Lower lobe of right lung (tissue), 2 donors: ENCODE measurements at places on chromosomes 11 and 22. TPM values are rescaled to one million over a fixed set of nuclear protein-coding genes. Genes with fewer than 3 reads are reported as not detected.

DNA sequence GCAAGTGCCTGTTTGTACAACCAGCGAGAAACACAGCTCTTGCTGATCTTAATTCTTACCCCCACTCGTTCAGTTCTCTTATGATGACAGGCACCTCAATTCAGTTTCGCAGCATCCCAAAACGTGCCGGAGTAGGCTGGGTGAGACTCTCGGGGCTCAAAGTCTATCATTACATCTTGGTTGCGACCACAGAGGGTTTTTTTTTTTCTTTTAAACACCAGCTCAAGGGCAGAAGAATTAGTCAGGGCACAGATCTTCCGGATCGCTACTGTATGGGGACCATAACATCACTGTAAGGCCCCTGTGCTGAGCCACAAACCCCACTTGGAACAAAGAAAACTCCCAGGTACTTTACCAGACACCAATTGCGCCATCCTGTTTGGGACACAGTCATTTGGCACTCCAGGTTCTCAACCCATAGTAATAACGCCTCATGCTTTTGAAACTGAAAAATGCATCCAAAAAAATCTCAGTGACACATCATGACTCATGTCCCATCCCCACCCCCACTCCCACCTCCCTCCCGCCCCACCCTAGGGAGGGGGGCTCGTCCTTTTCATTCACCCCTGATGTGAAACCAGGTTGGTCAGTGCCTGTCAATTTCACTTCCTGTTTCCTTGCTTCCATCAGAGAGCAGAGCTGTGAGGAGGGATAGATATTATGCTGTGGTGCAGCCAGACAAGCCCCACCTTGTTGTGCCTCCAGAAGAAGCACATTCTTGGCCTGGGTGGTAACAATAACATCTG is 41.0 kb upstream of the CD5 start:
- no peak overlapping the region for H3K27ac ChIP-seq
- no peak overlapping the region for H3K4me3 ChIP-seq
- H3K36me3 ChIP-seq = no peaks in the 10 kb centered on the region
- H3K4me1 ChIP-seq = peaks cover 10% of the 10 kb centered on the region

The PKP3 gene
- total RNA-seq = 23.1 TPM

GRCh38 chr22:46192210-46192993 is 42.1 kb downstream of the PPARA start:
- no peak for DNase-seq
- H3K27me3 ChIP-seq = no peaks in the 10 kb centered on the region
- peaks cover 6% of the 10 kb centered on the region for H3K4me1 ChIP-seq
- H3K36me3 ChIP-seq = no peaks in the 10 kb centered on the region

- H3K4me1 ChIP-seq = no peaks in the 10 kb centered on the region
- no peaks in the 10 kb centered on the region for H3K36me3 ChIP-seq
- H3K27ac ChIP-seq = no peak overlapping the region
- DNase-seq = no peak
- H3K27me3 ChIP-seq = no peaks in the 10 kb centered on the region
- no peak overlapping the region for H3K4me3 ChIP-seq
Measured at GRCh38 chr11:36097219-36097650, 153.4 kb downstream of the LDLRAD3 start.

The RASL10A gene
- total RNA-seq = 0.83 TPM

DNA sequence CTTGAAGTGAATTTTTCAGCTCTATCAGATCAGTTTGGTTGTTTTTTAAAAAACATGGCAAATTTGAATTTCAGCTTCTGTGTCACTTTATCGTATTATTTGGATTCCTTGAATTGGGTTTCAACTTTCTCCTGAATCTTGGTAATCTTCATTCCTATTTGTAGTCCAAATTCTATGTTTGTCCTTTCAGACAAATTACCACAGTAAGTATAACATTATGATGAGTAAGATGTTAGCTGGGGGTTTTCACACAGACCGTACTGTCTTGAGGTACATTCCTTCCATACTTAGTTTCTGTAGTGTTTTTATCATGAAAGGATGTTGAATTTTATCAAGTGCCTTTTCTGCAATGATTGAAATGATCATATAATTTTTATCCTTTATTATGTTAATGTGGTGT is 28.0 kb downstream of the OR5B17 start:
- no peaks in the 10 kb centered on the region for H3K27me3 ChIP-seq
- no peak overlapping the region for H3K27ac ChIP-seq
- no peaks in the 10 kb centered on the region for H3K36me3 ChIP-seq

The PNPLA3 gene
- 6.9 TPM for total RNA-seq

GRCh38 chr22:38869663-38870062 is 2.4 kb downstream of the CBX6 start:
- H3K36me3 ChIP-seq = peaks cover 46% of the 10 kb centered on the region
- no peaks in the 10 kb centered on the region for H3K27me3 ChIP-seq
- H3K27ac ChIP-seq = no peak overlapping the region
- peaks cover 45% of the 10 kb centered on the region for H3K4me1 ChIP-seq

DNA sequence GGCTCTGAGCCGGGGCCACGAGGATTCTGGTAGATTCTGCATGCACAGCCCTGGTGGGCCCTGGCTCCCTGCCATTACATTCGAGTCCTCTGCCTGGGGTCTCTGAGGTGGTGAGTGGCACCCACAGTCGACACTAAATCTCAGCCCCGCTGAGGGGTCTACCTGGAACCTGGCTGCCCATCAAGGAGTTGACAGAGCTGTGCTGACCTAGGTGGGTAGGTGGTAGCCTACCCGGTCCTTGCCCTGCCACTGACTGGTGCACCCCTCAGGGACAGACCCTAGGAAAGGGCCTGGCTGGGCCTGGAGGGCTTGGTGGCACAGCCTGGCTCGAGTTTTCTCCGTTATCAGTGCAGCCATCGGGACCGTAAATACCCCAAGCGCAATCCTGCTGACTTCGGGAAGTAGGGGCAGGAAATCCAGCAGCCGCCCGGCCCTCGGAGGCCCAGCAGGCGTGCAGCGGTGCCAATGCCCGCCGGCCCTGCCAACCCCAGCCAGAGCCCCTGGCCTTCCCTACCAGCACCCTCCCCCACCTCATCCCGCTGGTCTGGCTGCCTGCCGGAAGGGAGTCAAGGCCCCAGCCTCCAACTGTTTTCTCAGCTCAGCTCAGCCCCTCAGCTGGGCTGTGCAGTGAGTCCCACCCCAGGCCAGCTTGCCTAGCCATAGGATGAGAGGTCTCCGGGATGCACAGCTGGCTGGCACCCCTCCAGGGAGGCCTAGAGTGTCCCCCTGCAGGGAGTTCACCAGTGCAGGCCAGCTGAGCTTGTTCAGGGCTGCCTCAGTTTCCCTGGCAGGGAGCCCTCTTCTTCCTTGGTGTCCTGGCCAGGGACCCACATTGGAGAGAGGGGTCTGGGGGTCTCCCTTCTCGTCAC is 80.4 kb upstream of the KCNQ1OT1 start:
- no peak overlapping the region for H3K4me3 ChIP-seq
- H3K36me3 ChIP-seq = no peaks in the 10 kb centered on the region
- H3K4me1 ChIP-seq = peaks cover 36% of the 10 kb centered on the region
- H3K27me3 ChIP-seq = no peaks in the 10 kb centered on the region
- H3K27ac ChIP-seq = peak overlapping the region; percentile 88
- DNase-seq = peak; percentile 49

The APOA5 gene
- 0.41 TPM for total RNA-seq

DNA sequence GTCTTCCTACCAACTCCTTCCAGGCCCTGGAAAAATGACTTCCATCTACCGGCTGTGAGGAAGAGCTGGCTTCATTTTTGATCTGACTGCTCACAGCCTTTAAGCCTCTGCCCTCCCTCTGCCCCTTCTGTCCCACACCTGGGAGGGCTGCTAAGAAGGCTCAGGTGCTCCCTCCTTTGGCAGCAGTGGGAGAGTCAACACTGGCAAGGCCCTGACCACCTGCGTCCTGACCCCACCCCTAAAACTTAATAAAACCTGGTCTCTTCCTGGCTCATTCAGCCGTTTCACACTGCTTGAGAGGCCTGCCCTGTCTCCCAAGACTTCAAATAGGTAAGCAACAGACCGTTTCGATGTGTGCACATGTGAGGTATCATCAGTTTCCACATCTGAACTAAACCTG is 52.1 kb upstream of the NFRKB start:
- no peak overlapping the region for H3K27ac ChIP-seq
- H3K36me3 ChIP-seq = peaks cover 22% of the 10 kb centered on the region
- no peak overlapping the region for H3K4me3 ChIP-seq
- H3K4me1 ChIP-seq = peaks cover 12% of the 10 kb centered on the region
- DNase-seq = no peak

- no peak overlapping the region for H3K27ac ChIP-seq
- peaks cover 9% of the 10 kb centered on the region for H3K4me1 ChIP-seq
Measured at GRCh38 chr22:36733271-36733670, 29.7 kb upstream of the CACNG2 start.

- H3K4me1 ChIP-seq = no peaks in the 10 kb centered on the region
- no peak overlapping the region for H3K4me3 ChIP-seq
- DNase-seq = no peak
- no peak overlapping the region for H3K27ac ChIP-seq
Measured at GRCh38 chr11:113001709-113002108, 40.5 kb downstream of the NCAM1 start.

DNA sequence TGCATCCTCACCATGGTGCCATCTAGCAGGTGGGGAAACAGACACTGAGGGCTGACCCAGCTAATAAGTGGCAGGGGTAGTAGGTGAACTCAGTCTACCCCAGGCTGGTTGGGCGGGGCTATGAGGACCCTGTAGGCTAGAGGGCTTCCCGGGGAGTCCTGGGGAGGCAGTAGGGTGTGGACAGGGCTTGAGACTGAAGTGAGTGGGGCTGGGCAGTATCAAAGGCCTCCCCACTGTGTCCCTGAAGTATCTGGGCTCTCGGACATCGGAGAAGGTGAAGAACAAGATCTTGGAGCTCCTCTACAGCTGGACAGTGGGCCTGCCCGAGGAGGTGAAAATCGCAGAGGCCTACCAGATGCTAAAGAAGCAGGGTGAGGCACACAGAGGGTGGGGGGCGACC is 11.4 kb downstream of the GGA1 start:
- H3K27ac ChIP-seq = no peak overlapping the region
- no peaks in the 10 kb centered on the region for H3K27me3 ChIP-seq
- peaks cover 9% of the 10 kb centered on the region for H3K4me1 ChIP-seq
